ENCODE measurements at places on chromosomes 5 and 9.

DNA sequence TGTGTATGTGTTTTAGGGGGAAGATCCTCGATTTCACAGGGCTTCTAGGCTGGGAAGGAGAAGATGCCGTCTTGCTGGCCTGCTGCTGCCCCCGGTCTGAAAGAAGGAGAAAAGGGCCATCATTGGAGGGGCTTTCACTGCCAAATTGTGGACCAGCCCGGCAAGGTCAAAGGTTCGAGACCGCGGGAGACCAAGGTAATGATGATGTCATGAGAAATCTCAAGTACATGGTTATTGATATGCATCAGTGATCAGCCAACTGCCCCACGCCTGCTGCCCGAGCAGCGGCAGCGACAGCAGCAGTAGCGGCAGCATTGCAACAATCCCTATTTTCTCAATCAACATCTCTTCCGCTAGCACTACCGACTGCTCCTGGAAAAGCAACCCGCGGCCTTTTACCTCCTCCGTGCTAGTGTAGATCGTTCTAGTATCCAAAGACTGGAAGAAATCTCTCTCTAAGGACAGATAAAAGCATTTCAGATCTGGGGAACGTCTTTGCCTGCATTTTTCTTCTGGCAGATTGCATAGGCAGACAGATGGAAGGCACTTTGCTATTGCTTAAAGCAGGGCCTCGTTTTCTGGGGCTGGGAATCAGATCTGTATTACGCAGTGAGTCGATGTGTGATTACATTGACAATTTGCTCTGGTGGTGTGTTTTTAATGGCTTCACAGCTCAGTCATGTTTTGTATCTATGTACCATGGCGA lies 215.3 kb downstream of the MEF2C start:
- DNase-seq, result peak; percentile 51

DNA sequence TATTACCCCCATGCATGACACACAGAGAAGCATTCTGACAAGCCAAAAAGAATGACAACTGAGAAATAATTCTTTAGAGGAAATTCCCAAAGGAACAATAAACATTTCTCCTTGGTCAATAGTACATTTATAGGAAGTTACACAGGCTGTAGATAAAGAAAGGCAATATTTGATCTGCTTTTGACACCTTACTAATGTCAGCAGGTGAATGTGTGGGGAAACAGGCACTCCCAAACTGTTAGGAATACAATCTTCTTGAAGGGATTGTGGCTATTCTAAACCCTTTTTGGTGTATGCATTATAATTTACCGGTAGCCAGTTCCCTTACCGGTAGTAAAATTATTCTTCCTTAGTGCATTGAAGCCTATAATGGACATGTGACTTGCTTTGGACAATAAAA lies 116.1 kb upstream of the FTMT start:
- DNase-seq, result no peak

GRCh38 chr5:93582677-93583438 lies at the start of gene NR2F1:
TSS of gene NR2F1 (plus strand) at chr5:93583222. CDS start at chr5:93585024, 1,802 bp downstream.
- peak; percentile 90 for DNase-seq

- DNase-seq, result no peak
Observed at GRCh38 chr5:124285733-124286132, 460.7 kb downstream of the ZNF608 start.

- no peak for DNase-seq
Observed at GRCh38 chr5:174189654-174190541, 144.4 kb downstream of the NSG2 start.

DNA sequence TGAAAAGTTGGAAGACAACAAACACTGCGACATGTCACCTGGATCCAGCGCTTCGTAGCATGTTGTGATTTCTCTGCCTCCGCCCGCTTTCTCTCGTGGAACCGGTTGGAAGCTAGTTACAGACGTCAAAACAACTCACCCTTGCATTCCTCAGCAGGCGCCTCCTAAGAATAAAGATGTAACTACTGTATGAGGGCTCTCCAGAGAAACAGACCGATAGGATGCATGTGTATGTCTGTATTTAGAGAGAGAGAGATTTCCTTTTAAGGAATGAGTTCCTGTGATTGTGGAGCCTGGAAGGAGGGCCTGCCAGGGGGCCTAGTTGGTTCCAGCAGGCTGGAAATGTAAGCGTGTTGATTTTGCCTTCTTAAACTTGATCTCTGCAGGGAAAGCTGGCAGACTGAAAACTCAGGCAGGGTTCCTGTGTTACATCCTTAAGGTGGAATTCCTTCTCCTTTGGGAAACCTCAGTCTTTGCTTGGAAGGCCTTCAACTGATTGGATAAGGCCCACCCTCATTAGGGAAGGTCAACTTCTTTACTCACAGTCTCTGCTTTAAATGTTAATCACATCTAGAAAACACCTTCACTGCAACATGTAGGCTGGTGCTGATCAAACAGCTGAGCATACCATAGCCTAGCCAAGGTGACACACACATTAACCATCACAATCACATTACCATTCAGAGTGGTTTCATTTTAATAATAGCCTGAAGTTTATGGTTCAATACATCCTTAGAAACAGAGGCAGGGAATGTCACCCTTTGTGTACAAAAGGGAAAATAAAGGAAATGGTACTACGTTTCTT lies 163.8 kb downstream of the SYK start:
- peak; percentile 37 for DNase-seq

- peak; percentile 77 for DNase-seq
Observed at GRCh38 chr5:17024686-17025180, 88.6 kb upstream of the MYO10 start.

GRCh38 chr5:126918615-126918957 lies 111.8 kb downstream of the MARCHF3 start:
- no peak for DNase-seq

DNA sequence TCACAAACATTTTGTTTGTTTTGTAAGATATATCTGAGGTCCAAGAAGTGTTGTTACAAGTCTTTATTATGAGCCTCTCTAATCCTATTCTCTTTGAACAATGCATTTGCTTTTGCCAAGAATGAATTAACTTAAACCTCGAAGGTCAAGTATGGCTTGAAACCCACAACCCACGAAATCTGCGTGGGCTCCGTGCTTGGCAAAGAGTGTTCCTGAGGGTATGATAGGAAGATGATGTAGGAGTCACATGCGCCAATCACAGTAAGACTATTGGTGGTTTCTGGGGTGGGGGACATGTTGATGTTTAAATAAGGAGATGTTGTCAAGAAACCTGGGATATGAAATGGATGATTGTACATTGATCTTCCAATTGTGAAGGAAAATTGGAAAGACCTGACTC lies 330.8 kb upstream of the RFX3 start:
- DNase-seq, result no peak

Measured in ELF-1 (cell line).